Renal cortical epithelial cell (primary cell): ENCODE measurements at places on chromosomes 4 and X. TPM values are rescaled to one million over a fixed set of nuclear protein-coding genes. Genes with fewer than 3 reads are reported as not detected.
A peak's percentile ranks its signal among the peaks of the same experiment; 100 is the strongest.

Gene FAM13A
- total RNA-seq = 5.0 and 22.9 TPM in 2 replicates

Gene AFP
- total RNA-seq = 0.75 and 1.2 TPM in 2 replicates

DNA sequence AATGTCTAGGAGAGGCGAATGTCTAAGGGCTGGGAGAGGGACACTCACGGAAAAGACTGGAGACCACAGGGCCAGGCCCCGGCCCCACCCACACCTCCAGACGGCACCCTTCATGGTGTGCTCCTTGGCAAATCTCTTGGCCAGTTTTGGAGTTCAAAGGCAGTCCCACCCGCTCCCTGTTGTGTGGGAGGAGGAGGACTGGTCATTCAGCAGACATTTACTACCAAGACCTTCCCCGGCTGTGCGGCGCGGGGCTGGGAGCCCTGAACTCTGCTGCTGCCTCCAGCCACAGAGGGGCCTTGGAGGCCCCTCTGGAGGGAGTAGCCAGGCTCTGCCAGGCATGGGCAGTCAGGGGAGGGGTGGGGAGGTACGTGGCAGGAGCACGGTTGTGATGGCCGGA lies 8.7 kb upstream of the TBC1D14 start:
- DNase-seq = no peak

GRCh38 chr4:161704653-161705052 lies 459.1 kb downstream of the FSTL5 start:
- DNase-seq = peak; percentile 3

Gene NAP1L3
- 1.2 and 3.1 TPM in 2 replicates for total RNA-seq

GRCh38 chr4:166195101-166195500 lies 322.1 kb downstream of the TLL1 start:
- DNase-seq = no peak
